SJSA1 (cell line): ENCODE measurements at places on chromosomes 3 and 15.

DNA sequence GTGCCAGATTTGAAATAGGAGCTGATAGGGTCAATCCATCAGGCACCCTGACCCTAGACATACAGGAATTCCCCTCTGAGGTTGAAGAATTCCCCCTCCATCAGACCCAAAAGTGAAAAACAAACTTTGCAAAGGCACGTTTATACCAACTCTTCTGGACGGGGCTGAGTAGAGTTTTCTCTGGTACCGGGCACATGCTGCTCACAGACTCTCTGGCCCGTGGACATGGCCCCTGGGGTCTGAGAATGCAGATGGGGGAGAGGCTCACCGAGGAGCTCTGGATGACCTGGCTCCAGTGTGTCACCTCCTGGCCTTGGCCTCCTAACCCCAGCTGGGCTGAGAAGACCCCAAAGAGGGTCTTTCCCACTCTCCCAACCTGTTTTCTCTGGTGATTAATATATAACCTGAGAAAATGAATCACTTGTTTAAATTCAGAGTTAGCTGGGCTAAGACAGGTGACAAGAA, 11.2 kb upstream of the LIPC start:
- H3K4me3 ChIP-seq: no peak overlapping the region
- no peak for DNase-seq
- H3K4me1 ChIP-seq: no peaks in the 10 kb centered on the region; the same call in 1 of the 2 replicates
- H3K36me3 ChIP-seq: no peaks in the 10 kb centered on the region
- H3K27ac ChIP-seq: no peak overlapping the region
- H3K27me3 ChIP-seq: no peaks in the 10 kb centered on the region

DNA sequence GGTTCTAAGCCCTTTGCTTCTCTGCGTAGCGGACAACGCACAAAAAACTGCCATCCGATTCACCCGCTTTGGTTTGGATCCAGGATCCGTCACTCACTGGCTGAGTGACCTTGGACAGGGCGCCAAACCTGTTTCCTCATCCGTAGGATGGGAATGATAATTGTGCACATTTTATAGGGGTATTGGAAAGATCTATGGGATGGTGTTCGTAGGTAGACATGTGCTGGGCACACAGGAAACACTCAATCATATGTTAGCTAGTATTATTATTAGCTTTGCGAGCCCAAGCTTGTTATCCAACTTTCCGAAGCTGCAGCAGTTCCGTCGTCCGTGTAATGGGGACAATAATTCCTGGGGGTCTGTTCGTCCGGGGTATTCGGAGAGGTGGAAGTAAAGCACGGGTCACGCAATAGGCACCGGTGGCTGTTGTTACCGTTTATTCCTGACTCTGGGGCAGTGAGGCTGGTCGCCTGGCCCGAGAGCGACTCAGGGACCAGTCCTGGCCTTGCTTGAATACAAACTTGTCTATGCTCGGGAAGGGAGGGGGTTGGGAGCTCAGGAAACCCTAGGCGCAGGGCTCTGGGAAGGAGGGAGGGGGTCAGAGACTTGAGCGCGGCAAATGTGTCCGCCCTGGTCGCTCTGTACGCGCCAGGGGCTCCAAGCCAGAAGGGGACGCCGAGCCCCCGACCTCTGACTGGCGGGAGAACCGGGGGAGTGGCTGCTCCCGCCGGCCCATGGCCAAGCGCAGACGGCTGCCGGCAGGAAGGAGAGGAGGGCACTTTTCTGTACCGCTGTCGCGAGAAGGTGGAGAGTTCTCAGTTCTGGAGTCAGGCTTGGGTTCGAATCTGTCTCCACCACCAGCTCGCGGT, 1.3 kb downstream of the SPSB4 start:
- H3K27ac ChIP-seq: no peak overlapping the region
- H3K36me3 ChIP-seq: no peaks in the 10 kb centered on the region
- peaks cover 51% of the 10 kb centered on the region for H3K27me3 ChIP-seq
- no peak overlapping the region; the same call in 1 of the 2 replicates for H3K4me3 ChIP-seq
- DNase-seq: no peak
- peaks cover 13% of the 10 kb centered on the region for H3K4me1 ChIP-seq

DNA sequence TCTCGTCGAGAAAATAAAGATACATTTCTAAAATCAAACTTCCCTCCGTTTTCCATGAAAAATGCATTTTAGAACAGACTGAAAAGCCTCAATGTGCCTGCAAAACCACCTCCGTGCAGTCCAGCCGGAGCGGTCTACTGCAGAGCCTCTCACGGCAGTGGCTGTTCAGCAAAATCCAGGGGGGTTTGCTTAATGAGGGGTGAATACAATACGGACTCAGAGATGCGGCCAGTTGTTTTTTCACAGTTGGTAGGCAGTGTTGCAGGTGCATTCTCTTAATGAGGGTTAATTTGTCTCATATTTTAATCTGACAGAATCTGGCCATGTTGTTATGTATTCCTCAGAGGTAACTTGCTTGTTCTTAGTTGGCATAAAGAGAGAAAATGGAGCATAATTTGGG, 223.0 kb downstream of the EBLN2 start:
- no peak overlapping the region for H3K27ac ChIP-seq
- H3K36me3 ChIP-seq: no peaks in the 10 kb centered on the region
- no peak overlapping the region for H3K4me3 ChIP-seq
- H3K4me1 ChIP-seq: no peaks in the 10 kb centered on the region
- DNase-seq: no peak
- no peaks in the 10 kb centered on the region for H3K27me3 ChIP-seq

GRCh38 chr3:165751637-165752036, 85.6 kb downstream of the BCHE start:
- H3K36me3 ChIP-seq: no peaks in the 10 kb centered on the region
- H3K4me1 ChIP-seq: no peaks in the 10 kb centered on the region
- no peak for DNase-seq
- H3K27ac ChIP-seq: no peak overlapping the region

GRCh38 chr15:56917652-56918045, 795 bp upstream of the TCF12 start:
- peaks cover 34% of the 10 kb centered on the region for H3K36me3 ChIP-seq
- no peaks in the 10 kb centered on the region for H3K27me3 ChIP-seq
- peaks cover 17% of the 10 kb centered on the region for H3K4me1 ChIP-seq
- no peak for DNase-seq
- H3K4me3 ChIP-seq: peak overlapping the region; percentile 93
- H3K27ac ChIP-seq: no peak overlapping the region

DNA sequence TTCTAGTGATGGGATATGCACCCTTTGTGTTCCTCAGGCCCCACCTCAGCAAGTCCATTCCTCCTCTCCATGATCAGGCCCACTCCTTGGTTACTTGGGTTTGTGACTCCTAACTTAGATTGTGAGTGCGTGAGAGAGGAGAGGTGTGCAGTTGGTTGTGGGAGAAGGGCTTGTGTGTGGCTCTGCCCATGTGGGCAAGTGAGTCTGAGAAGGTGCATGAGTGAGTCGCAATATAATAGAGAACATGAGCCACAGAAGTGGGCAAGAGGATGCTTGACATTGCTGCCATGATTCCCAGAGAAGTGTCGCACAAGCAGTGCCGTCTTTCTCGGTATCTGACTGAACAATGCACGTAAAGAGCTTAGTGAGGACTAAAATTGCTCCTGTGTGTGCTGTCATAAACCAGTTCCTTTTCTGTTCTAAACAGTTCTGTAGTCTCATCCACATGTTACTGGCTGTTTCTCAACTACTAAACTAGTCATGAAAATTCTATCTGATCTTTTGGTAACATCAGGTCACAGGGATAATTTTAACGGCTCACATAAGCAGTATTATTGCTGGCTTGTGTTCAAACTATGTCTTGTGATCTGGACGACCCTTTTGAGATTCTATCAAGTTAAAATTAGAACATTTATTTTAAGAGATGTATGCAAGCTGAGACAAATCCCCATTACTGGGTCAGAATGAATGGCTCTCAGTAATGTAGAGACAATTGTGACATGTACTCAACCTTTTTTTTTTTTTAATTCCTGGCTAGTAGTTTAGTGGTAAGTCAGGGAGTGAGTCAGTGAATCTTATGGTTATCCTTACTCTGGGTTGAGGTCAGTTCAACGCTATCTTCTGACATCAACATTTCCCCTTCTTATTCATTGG, 25.6 kb downstream of the GYG1 start:
- H3K4me1 ChIP-seq: peaks cover 13% of the 10 kb centered on the region
- 0 out of 2 replicates have a peak, but pooled peaks cover 6% of the 10 kb centered on the region for H3K36me3 ChIP-seq
- no peak overlapping the region for H3K4me3 ChIP-seq
- H3K27me3 ChIP-seq: no peaks in the 10 kb centered on the region
- peak overlapping the region; percentile 22; the same call in 1 of the 2 replicates for H3K27ac ChIP-seq

DNA sequence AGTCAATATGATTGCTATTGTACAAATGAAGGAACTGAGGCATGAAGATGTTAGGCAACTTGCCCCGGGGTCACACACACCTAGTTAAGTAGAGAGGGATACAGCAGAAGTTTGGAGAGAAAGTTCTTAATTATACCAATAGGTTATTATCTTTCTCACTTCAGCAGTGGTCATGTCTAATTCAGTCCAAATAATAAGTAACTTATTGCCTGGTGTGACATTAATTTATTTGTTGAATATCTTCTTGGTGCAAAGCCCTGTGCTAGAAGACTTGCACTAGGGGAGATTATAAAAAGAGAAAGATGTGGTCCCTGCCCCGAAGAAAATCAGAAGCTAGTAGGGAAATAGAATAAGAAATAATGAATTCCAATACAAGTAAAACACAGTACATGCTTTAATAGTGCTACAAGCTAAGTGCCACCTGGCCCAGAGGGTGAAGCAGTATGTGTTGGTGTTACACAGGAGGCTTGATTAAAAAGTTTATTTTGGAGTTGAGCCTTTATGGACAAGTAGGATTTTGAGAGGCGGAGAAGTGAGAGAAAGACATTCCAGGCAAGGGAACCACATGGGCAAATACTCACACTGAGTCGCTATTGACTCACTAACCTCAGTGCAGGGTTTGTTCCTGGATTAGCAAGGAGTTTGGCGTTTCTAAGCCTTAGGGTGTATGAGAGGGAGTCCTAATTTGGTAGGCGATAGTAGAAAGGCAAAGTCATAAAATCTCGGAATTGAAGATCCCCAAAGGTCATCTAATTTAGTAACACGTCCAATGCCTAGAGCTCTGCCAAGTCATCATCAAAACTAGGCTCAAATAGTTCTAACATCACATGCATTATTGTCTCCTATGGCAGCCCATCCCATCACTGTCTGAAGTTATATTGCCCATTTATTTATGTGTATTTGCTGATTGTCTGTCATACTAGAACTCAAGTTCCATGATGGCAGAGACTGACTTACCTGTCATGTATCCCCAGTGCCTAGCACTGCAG, 19.2 kb upstream of the GSK3B start:
- H3K4me1 ChIP-seq: peaks cover 27% of the 10 kb centered on the region
- H3K27ac ChIP-seq: no peak overlapping the region
- no peak overlapping the region for H3K4me3 ChIP-seq
- H3K36me3 ChIP-seq: no peaks in the 10 kb centered on the region
- no peaks in the 10 kb centered on the region for H3K27me3 ChIP-seq
- no peak for DNase-seq

- no peak overlapping the region for H3K4me3 ChIP-seq
- no peaks in the 10 kb centered on the region for H3K27me3 ChIP-seq
- no peaks in the 10 kb centered on the region for H3K36me3 ChIP-seq
- no peak overlapping the region for H3K27ac ChIP-seq
Measured at GRCh38 chr3:195036974-195037373, 234.0 kb downstream of the XXYLT1 start.

DNA sequence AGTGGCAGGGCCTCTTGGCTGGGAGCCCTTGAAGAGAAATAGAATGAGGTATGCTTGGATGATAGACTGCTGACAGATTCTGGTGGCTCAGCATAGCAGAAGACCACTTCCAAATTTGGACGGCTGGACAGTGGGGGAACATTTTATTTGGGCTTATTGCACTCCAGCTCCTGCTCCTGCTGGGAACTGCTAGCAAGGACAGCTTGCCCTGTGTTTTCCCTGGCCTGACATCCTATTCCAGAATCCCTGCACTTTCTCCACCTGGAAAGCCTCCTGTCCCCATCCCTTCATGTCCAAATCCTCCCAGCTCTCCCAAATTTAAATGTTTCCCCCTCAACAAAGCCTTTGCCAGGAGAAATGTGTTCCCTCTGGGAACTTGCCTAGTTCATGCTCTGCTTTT, 9.8 kb upstream of the COLQ start:
- no peaks in the 10 kb centered on the region for H3K4me1 ChIP-seq
- no peak overlapping the region for H3K27ac ChIP-seq
- no peak overlapping the region for H3K4me3 ChIP-seq
- no peaks in the 10 kb centered on the region; the same call in 1 of the 2 replicates for H3K27me3 ChIP-seq
- no peaks in the 10 kb centered on the region for H3K36me3 ChIP-seq
- no peak for DNase-seq

GRCh38 chr15:62607114-62607462, 435.5 kb upstream of the TPM1 start:
- peak overlapping the region; percentile 69 for H3K27ac ChIP-seq
- H3K4me3 ChIP-seq: no peak overlapping the region
- H3K4me1 ChIP-seq: peaks cover 36% of the 10 kb centered on the region
- DNase-seq: no peak
- no peaks in the 10 kb centered on the region for H3K27me3 ChIP-seq
- H3K36me3 ChIP-seq: peaks cover 4% of the 10 kb centered on the region; the same call in 1 of the 2 replicates

GRCh38 chr3:186467969-186468368, 76.2 kb downstream of the CRYGS start:
- no peak overlapping the region for H3K27ac ChIP-seq
- no peaks in the 10 kb centered on the region for H3K36me3 ChIP-seq
- no peaks in the 10 kb centered on the region for H3K4me1 ChIP-seq
- H3K27me3 ChIP-seq: no peaks in the 10 kb centered on the region; the same call in 1 of the 2 replicates
- no peak for DNase-seq

DNA sequence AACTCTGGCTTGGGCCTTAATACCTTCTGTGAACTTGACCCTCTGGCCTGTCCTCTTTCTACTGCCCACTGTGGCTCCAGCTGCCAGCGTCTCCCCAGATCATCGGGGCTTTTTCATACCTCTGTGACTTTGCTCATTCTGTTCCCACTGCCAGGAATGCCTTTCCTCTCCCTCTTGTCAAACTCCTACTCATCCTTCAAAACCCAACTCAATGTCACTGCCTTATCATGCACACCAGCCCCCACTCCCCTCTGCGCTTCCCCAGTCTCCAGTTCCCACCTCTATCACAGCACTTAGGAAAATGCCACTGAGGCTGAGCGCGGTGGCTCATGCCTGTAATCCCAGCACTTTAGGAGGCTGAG, 4.9 kb downstream of the ANPEP start:
- H3K27ac ChIP-seq: no peak overlapping the region
- no peaks in the 10 kb centered on the region for H3K36me3 ChIP-seq
- no peak overlapping the region for H3K4me3 ChIP-seq
- peaks cover 23% of the 10 kb centered on the region for H3K4me1 ChIP-seq
- no peaks in the 10 kb centered on the region for H3K27me3 ChIP-seq
- DNase-seq: no peak
